Heart left ventricle (tissue), 16 donors: ENCODE measurements at places on chromosomes 1 and 21. TPM values are rescaled to one million over a fixed set of nuclear protein-coding genes. Genes with fewer than 3 reads are reported as not detected.

The EPHA10 gene
- total RNA-seq = not detected

The MT1HL1 gene
- total RNA-seq = not detected

The RPL22 gene
- 66.6 TPM for total RNA-seq

The ILDR2 gene
- 5.8 TPM for total RNA-seq

The PLPPR4 gene
- 0.79 TPM for total RNA-seq

The COL18A1 gene
- total RNA-seq = 104 TPM

GRCh38 chr1:3651930-3652547 lies at the start of gene TP73:
Gene TP73 (plus strand): TSS chr1:3652516. CDS start chr1:3682366, 29,850 bp downstream.
- H3K4me3 ChIP-seq = peak within 1 kb of the TSS; percentile 84
- peaks cover 5% of the 10 kb centered on the region for H3K36me3 ChIP-seq
- H3K27ac ChIP-seq = no peak within 1 kb of the TSS
- H3K27me3 ChIP-seq = peaks cover 44% of the 10 kb centered on the region
- DNase-seq = no peak
- H3K4me1 ChIP-seq = peaks cover 25% of the 10 kb centered on the region

- no peak overlapping the region for H3K4me3 ChIP-seq
- DNase-seq = no peak
- H3K27ac ChIP-seq = no peak overlapping the region
- H3K4me1 ChIP-seq = no peaks in the 10 kb centered on the region
Observed at GRCh38 chr21:35945089-35945671, 115.1 kb downstream of the SETD4 start.

DNA sequence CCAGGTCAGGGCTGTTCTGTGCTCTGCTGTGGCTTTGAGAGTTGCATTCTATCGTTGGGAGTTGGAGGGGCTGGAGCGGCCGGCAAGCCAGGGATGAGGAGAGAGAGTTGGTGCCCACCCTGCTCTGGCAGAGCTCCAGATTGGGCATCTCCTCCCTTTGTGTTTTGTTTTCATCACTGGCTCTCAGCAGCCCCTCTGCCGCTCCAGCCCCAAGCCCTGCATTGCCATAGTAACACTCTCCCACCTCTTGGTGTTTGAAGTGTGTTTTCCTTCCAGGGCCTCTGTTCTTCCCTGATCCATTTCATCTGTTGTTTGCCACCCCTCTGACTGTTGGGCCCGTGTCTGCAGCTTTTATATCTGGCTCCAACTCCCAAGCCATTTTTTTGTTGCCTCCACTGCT lies 152.7 kb downstream of the URB2 start:
- no peak overlapping the region for H3K27ac ChIP-seq
- no peak overlapping the region for H3K4me3 ChIP-seq
- H3K36me3 ChIP-seq = no peaks in the 10 kb centered on the region
- no peaks in the 10 kb centered on the region for H3K4me1 ChIP-seq

DNA sequence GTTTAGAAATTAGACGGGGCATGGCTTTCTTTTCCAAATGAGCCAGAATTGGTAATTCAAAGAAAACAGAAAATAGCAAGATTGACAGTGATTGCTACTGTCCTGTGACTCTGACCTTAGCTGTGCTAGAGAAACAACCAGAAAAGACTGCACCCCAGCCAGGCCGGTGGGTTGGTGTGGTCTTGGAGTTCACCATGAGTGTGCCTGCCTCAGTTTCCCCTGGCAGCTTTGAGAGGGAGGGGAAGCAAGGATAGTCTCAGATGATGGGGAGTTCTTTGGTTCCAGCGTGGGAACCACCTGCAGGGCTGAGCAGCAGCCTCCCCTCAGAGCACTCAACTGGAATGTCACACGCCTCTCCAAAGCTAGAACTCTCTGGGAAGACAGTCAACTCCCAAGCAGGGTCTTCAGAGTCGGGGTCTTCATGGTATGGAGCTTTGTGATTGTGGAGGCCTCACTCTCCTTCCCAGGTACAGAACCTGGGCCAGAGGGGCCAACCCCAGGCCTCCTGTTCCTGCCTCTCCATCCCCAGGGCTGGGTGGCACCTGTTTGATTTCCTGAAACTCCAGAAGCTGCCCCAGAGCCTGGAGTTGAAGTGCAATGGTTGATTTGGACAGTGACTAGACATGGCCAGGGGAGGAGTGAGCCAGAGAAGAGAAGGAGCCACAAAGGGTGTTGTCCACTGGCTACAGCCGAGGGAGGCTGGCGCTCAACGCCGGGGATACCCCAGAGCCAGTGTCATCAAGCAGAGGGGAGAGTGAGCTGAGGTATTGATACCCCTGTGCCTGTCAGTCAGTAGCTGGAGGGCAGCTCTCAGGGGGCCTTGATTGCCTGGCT lies 35.7 kb downstream of the SIM2 start:
- no peaks in the 10 kb centered on the region for H3K36me3 ChIP-seq
- no peak overlapping the region for H3K27ac ChIP-seq
- no peak for DNase-seq
- no peaks in the 10 kb centered on the region for H3K27me3 ChIP-seq

- peaks cover 7% of the 10 kb centered on the region for H3K4me1 ChIP-seq
- H3K4me3 ChIP-seq = no peak overlapping the region
- no peak for DNase-seq
- H3K36me3 ChIP-seq = no peaks in the 10 kb centered on the region
- H3K27me3 ChIP-seq = no peaks in the 10 kb centered on the region
- H3K27ac ChIP-seq = no peak overlapping the region
Observed at GRCh38 chr1:232292239-232292638, 337.7 kb downstream of the SIPA1L2 start.

- no peak for DNase-seq
- H3K27me3 ChIP-seq = no peaks in the 10 kb centered on the region
- H3K27ac ChIP-seq = no peak overlapping the region
- H3K4me1 ChIP-seq = peaks cover 8% of the 10 kb centered on the region
- no peaks in the 10 kb centered on the region for H3K36me3 ChIP-seq
Observed at GRCh38 chr21:25646474-25646873, 7.4 kb downstream of the JAM2 start.

GRCh38 chr1:242240691-242241090 lies 241.8 kb upstream of the MAP1LC3C start:
- H3K36me3 ChIP-seq = no peaks in the 10 kb centered on the region
- H3K27me3 ChIP-seq = no peaks in the 10 kb centered on the region
- no peaks in the 10 kb centered on the region for H3K4me1 ChIP-seq
- DNase-seq = no peak
- H3K27ac ChIP-seq = no peak overlapping the region
- no peak overlapping the region for H3K4me3 ChIP-seq

DNA sequence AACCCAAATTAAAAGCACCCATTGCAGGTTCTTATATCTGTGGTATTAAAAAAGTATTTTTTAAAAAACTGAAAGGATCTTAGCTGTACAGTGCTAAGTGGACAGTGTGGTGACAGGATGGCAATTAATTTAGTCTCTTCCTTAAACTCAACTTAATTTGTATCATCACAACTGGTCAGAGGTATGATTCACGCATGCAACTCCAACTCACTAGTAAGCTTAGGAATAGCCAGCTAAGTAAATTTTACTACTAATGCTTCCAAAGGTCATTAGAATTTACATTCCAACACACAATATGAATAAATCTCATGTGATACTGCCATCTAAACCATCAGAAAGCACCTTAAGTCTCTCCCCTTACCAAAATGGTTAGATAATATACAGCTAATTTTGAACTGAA lies 35.4 kb downstream of the ENAH start:
- H3K4me1 ChIP-seq = peaks cover 18% of the 10 kb centered on the region
- no peaks in the 10 kb centered on the region for H3K36me3 ChIP-seq
- no peak overlapping the region for H3K4me3 ChIP-seq
- no peak for DNase-seq
- H3K27me3 ChIP-seq = no peaks in the 10 kb centered on the region

DNA sequence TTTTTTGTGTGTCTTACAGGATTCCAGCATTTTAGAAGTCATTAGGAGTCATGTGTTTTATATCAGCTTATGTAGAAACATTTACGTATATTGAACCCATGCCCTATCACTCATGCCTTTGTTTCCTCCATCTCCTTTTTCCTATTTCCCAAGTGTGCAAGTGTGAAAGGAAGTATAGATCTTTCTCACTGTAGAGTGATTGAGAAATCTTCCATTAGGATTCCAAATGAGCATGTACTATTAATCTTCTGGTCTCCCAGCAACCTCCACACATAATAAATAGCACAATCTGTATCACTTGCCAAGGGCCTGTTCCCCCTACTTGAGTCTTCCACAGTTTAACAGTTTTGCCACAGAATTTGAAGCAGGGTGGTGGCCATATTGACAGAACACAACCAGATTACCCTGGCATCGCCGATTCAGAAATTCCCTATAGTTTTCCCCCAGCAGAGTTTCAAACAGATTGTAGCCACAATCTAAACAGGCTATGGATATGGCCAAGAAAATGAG lies 1052.8 kb downstream of the TTLL7 start:
- H3K27me3 ChIP-seq = no peaks in the 10 kb centered on the region
- H3K27ac ChIP-seq = no peak overlapping the region
- H3K4me1 ChIP-seq = no peaks in the 10 kb centered on the region
- H3K36me3 ChIP-seq = no peaks in the 10 kb centered on the region
- no peak for DNase-seq
- no peak overlapping the region for H3K4me3 ChIP-seq

DNA sequence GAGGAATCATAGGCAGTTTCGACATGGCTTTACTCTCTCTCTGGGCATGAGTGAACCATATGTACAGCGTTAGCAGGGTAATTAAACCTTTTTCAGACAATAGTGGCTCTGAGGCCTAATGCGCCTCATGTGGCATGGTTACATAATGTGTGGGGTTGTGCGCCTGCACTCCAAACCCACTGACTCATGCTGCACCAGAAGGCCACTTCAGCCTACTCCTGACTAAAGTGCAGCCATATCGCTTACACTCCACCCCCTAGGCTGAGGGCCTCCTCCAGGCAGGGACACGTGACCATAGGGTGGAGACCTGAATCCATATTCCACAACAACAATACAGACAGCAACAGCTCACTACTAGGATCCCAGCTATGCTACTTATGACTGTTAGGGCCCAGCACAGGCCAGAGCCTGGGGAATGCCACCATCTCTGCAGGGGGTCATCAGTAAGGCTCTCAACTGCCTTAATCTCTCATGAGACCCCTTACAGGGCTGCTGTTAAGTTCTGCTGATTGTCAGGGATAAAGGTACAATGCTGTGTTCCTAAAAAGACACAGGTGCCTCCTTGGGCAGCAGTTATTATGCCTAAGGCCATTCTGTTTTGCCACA lies 13.4 kb upstream of the ODF2L start:
- H3K27me3 ChIP-seq = no peaks in the 10 kb centered on the region
- H3K4me1 ChIP-seq = no peaks in the 10 kb centered on the region
- no peak overlapping the region for H3K27ac ChIP-seq
- DNase-seq = no peak
- H3K36me3 ChIP-seq = no peaks in the 10 kb centered on the region
- H3K4me3 ChIP-seq = no peak overlapping the region

DNA sequence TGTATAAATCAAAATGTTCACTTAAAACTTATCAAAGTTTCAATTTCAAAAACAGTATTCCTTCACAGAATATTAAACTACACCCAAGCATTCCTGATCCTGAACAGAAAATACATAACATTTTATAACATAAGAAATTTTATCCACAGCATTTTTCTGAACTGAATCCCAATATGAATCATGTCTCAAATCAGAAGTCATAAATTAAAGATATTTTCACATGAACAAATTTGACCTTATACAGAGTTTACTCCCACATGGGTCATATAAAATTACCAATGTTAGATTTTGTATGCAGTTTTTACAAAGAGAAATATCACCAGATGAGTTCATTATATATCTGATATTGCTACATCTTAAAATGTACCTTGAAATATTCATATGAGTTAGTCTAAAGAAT lies 48.6 kb upstream of the ASPM start:
- H3K4me1 ChIP-seq = peaks cover 30% of the 10 kb centered on the region
- H3K4me3 ChIP-seq = no peak overlapping the region
- H3K27me3 ChIP-seq = no peaks in the 10 kb centered on the region
- H3K36me3 ChIP-seq = peaks cover 22% of the 10 kb centered on the region

DNA sequence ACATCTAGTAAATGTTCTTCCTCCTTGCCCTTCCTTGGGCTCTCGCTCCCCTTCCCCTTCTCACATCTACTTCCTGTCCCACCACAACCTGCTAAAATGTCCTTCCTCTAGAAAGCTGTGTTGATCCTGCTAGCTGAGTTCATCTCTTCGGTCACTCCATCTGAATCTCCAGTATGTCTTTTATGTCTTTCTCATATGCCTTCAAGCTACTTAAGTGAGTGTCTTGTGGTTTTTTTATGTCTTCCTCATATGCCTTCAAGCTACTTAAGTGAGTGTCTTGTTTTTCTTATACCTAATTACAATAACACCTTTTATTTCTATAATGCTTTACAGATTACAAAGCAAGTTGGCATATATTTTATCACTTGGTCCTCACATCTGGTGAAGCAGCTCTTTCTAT lies 33.9 kb downstream of the CSF1 start:
- no peaks in the 10 kb centered on the region for H3K27me3 ChIP-seq
- no peak overlapping the region for H3K27ac ChIP-seq
- H3K4me1 ChIP-seq = peaks cover 7% of the 10 kb centered on the region
- no peak for DNase-seq
- H3K36me3 ChIP-seq = no peaks in the 10 kb centered on the region

GRCh38 chr1:156230473-156230837 lies 11.5 kb upstream of the BGLAP start:
- H3K36me3 ChIP-seq = no peaks in the 10 kb centered on the region
- H3K4me1 ChIP-seq = peaks cover under 1% of the 10 kb centered on the region
- no peak for DNase-seq
- H3K27me3 ChIP-seq = no peaks in the 10 kb centered on the region
- H3K27ac ChIP-seq = no peak overlapping the region
- H3K4me3 ChIP-seq = no peak overlapping the region

GRCh38 chr1:102799496-102799895 lies 308.8 kb downstream of the COL11A1 start:
- no peaks in the 10 kb centered on the region for H3K4me1 ChIP-seq
- H3K4me3 ChIP-seq = no peak overlapping the region
- no peaks in the 10 kb centered on the region for H3K36me3 ChIP-seq
- no peak overlapping the region for H3K27ac ChIP-seq
